ENCODE measurements at places on chromosomes 2 and 18.

GRCh38 chr18:58755304-58756010 is 84.2 kb downstream of the MALT1 start:
- no peak for DNase-seq

DNA sequence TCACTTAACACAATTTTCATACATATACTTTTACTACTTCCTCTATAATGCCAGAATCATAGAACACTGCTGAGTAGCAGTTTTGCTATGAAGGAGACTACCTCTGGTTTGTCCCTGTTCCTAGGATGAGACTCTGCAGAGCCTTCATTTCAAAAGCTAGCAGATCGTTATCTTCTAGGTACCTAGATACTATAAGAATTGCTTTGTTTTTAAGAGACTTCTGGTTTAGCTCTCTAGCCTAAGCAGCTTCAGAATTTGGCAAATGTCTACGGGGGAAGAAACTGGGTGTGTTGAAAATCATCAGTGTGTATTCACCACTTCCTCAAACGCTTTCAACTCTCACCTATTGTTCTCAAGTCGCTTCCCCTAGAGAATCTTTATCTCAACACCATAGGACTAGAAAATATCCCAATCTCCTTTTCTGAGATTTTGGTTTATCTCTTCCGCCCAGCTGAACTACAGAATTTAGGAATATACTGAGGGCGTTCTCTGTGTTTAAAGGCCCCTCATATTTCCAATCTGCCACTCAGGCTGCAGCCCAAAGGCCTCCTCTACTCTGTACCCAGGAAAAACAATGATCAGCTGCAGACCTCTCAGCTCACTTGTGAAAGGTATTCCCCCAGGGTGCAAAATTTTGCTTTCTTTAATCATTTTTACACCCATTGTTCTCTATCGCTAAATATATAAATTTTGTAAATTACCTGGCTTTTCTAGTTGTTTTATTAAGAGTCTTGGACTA is 28.7 kb downstream of the SMAD2 start:
- DNase-seq, result no peak

DNA sequence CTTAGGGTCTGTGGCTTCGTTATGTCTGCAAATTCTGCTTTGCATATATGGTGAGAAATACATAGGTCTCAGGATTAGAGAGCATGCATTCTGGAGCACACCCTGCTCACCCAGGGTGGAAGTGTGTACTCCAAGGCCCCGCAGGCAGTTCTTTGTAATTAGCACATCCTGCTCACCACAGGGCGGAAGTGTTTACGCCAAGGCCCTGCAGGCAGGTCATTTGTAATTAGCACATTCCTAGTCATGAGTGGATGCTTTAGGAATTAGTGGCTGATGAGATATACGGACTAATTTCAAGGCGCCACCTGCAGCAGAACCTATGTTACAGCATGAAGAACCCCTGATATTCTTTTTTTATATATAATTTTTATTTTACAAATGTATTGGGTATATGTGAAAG is 4.2 kb downstream of the ALLC start:
- no peak for DNase-seq

GRCh38 chr2:60463249-60463648 is 90.2 kb downstream of the BCL11A start:
- DNase-seq, result no peak

DNA sequence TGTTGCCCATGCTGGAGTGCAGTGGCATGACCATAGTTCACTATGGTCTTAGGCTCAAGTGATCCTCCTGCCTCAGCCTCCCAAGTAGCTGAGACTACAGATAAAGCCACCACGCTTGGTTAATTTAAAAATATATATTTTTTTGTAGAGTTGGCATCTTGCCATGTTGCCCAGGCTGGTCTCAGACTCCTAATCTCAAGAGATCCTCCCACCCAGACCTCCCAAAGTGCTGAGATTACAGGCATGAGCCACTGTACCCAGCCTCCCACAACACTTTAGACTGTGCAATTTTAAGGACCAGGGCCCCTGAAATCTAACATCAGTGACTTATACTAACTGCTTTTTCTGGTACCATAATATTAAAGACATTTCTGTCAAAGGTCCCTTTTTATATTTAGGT is 5.2 kb downstream of the TXNDC2 start:
- no peak for DNase-seq

DNA sequence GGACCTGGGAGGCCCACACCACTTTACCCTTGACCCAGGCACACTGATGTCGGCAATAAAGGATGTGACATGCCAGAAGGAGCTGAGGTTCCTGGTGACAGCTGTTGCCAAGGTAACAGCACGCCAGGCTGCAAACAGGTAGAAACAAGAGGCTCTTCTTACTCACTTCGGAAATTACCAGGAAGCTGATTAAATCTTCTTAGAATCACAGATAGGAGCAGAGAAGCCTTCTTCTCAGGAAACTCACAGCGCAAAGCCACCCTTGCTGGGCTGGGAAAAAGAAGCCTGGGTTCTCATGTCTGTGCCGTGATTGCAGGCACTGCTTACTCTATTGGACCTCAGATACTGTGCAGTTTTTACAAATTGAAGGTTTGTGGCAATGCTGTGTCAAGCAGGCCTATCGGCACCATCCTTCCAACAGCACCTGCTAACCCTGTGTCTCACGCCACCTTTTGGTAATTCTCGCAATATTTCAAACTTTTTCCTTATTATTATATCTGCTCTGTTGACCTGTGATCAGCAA is 61.0 kb upstream of the TAF1B start:
- DNase-seq, result peak; percentile 80

- DNase-seq, result no peak
These were observed 95.7 kb downstream of the MALT1 start for GRCh38 chr18:58766946-58767345.

DNA sequence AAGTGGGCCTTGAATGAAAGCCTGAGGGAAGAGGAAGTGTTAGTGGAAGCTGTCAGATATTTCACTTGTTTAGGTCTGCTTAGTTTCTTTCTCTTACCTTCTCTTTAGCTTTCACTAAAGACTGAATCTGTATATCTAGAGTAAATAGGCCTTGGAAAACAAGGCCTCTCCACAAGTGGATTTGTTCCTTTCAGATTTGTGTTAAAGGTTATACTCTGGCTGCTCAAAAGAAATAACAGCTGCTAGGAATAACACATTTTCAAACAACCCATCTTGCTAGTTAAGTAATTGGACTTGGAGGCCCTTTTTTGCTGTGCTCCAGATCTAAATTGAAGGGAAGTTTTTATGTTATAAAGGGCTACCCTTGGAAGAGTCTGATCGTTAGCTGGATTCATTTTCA is 236.3 kb downstream of the KIAA1328 start:
- no peak for DNase-seq

GRCh38 chr18:58140387-58141325 is 96.6 kb downstream of the NEDD4L start:
- no peak for DNase-seq

GRCh38 chr2:139556789-139557188 is 776.6 kb upstream of the NXPH2 start:
- no peak for DNase-seq

GRCh38 chr2:225559072-225559415 is 159.5 kb downstream of the NYAP2 start:
- DNase-seq, result no peak

- DNase-seq, result no peak
These were observed 22.3 kb upstream of the GRP start for GRCh38 chr18:59197636-59198035.

DNA sequence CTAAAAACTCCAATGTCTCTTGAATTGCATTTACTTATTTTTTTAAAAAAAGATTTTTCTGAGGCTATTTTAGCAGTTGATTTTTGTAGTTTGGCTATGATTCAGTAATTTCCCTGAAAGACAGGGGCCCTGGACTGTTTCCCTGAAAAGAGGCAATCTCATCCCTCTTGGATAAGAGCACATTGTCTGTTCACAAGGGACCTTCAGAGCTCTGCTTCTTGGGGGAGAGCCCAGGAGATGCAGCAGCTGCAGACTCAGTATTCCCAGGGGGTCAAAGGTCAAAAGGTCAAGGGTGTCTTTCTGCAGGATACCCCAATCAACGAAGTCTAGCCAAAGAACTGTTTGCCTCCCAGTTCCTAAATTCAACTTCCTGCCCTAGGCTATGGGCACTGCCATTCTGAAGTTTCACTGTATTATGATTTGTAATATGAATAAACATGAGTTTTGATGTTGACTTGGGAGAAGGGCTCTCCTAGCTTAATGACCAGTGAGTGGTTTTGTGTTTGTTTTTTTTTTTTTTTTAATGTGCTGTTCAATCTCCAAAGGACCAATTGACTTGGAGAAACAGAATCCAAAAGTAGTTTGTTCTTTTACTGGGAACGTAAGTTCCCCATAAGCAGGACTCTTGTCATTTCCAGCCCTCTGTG is 157.0 kb upstream of the SERPINE2 start:
- no peak for DNase-seq

DNA sequence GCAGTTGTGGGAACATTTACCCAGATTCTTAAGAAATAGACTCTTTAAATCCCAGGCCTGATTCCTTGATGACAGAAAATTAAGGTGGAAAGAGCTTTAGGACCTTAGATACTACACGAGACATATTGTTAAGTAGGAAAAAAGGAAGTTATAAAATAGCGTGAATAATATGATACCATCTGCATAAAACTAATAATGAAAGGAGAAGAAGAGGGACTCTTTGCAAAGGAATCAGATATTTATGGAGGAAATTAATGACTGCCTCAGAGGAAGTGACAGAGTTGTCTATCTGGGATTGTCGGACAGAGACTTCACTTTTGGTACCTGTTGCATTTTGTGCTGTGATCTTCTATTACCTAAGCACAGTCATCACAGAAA is 20.8 kb downstream of the APCDD1 start:
- DNase-seq, result no peak

DNA sequence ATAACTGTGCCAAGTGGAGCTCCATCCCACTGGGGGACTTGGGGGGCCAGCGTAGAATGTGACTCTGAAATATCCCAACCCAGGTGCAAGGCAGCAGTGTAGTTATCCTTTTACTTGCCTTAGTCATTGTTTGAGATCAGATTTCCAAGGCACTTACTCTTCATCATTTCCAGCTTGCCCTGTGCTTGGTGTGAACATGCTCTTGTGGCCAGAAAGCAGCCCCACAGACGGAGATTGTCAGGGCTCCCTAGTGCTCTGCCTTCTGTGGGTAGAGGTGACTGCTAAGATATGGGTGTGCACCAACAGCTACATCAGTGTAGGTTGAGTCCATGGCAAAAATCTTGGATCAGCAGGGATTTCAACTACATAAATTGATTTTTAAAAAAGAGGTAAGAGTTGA is 2010.0 kb upstream of the PIK3C3 start:
- DNase-seq, result no peak

DNA sequence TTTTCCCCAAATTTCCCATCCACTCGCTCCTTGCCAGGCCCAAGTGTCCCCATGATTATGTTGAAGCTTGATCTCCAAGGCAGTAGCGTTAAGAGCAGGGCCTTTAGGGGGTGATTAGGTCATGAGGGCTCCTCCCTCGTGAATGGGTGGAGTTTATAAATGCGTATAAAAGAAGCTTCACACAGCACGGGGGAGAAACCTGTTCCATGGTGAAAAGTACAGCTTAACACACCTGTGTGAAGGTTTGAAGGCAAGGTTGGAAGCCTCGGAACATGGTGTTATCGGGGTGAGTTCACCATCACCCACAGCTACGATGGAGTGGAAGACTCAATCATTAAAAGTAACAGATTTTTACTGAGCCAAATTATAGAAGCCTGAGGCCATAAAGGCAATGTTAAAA is 137.4 kb upstream of the ALKAL2 start:
- DNase-seq, result no peak

GRCh38 chr2:70984576-70985282 is 6.3 kb downstream of the ANKRD53 start:
- DNase-seq, result peak; percentile 81

GRCh38 chr2:26429779-26430578 is 28.3 kb downstream of the DRC1 start:
- no peak for DNase-seq

GRCh38 chr2:38187541-38188011 is 111.6 kb upstream of the CYP1B1 start:
- DNase-seq, result no peak

- no peak for DNase-seq
These were observed 73.0 kb downstream of the L3MBTL4 start for GRCh38 chr18:6341709-6342108.

- DNase-seq, result no peak
These were observed 43.4 kb downstream of the NMS start for GRCh38 chr2:100513650-100514049.

- DNase-seq, result no peak
These were observed 316.2 kb upstream of the REV1 start for GRCh38 chr2:99805930-99806476.

DNA sequence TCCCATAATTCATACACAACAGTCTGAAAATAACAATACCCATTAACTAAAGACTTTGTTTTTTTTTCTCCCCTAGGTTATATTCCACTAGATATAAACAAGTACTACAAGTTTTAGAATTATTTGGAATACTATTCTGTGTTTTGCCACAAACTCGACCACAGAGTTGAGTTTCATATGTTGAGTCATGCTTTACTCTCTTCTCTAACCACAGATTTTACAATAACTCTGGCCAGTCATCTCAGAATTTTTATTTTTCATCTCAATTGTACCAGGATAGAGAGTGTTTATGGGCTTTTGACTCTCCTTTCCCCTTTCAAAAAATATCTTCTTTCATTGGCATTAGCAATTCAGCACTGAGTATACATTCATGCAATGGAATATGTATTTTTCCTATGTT is 348.7 kb upstream of the GALNT5 start:
- no peak for DNase-seq

GRCh38 chr2:73249636-73250035 is 15.5 kb downstream of the CCT7 start:
- DNase-seq, result no peak

GRCh38 chr2:198135481-198135934 is 331.1 kb downstream of the PLCL1 start:
- DNase-seq, result no peak

DNA sequence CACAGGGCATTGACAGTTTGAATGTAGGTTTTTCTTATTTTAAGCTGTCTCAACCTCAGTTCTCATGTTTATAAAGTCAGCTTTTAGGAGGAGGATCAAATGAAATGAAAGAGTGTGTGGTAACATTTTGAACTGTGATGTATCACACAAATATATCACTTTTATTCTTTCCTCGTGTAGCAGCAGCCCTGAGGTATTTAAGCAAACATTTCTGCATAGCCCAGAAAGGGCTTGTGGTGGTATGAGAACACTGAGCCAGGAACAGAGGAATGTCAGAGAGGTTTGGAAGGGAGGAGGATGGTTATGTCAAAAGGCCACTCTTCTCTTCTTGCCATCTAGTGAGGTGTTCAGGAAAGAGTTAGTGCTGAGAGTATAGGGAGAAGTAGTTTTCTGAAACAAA is 150.2 kb downstream of the PARD3B start:
- DNase-seq, result no peak

- no peak for DNase-seq
These were observed 317.2 kb upstream of the ID2 start for GRCh38 chr2:8364668-8365067.

DNA sequence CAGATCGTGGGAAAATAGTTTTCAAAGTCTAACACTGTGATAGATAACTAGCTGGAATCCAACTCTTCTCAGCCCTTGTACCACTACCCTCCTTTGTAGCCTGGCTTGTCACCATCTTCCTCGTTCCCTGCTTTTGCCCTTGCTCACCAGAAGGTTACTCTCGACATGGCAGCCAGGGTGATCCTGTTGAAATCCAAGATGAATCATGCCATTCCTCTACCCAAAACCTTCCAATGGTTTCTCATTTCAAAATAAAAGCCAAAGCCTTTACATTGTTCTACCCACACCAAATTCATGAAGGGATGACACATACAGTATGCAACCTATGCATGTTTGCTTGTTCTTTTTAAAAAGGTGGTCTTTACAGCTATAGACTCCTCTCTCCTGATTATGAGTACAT is 45.7 kb downstream of the STAT4 start:
- no peak for DNase-seq
